ENCODE measurements at places on chromosomes 1 and 21.

DNA sequence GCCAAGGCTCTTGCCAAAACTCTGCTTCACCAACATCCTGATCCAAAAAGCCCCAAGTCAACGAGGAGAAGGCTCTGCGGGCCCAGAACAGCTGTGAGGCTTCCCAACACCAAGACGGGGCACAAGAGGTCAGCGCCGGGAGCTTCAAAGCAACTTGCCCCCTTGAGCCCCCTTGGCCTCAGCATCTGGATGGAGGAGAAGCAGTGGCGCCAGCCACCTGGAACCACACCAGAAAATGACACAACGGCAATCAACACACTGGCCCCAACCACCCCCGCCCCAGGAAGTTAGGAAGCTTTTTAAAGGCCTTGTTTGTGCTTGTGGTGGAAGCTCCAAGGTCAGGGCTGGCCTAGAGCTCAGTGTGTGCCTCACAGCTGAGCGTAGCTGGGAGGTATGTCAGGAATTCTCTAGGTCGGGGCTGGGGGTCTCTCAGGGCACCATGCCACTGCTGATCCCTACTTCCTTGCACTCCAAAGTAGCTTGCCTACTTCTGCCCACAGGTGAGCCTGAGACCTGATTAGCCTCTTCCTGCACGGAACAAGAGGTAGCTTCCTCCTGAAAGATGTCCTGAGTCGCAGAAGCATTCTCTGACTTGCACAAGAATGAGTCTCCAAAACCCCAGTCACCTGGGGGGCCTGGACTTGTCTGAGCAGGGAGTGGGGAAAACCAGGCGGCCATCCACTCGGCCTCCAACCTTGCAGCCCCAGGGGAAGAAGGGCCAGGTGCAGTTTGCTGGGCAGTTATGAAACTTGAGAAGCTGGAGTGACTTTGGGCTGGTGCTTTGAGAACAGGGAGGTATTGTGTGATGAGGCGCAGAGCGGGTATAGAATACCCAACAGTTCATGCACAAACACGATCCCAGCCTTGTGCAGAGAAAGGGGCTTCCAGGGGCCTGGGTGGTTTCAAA lies 9.7 kb upstream of the SRP9 start:
- no peak for DNase-seq

DNA sequence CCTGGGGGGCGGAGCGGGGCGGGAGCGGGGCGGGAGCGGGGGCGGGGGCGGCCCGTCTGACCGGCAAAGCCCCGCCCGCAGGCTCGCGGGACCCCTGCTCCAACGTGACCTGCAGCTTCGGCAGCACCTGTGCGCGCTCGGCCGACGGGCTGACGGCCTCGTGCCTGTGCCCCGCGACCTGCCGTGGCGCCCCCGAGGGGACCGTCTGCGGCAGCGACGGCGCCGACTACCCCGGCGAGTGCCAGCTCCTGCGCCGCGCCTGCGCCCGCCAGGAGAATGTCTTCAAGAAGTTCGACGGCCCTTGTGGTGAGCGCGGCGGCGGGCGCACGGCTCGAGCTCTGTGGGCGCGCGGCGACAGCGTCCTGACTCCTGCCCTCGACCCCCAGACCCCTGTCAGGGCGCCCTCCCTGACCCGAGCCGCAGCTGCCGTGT lies 21.2 kb downstream of the AGRN start:
- no peak for DNase-seq

DNA sequence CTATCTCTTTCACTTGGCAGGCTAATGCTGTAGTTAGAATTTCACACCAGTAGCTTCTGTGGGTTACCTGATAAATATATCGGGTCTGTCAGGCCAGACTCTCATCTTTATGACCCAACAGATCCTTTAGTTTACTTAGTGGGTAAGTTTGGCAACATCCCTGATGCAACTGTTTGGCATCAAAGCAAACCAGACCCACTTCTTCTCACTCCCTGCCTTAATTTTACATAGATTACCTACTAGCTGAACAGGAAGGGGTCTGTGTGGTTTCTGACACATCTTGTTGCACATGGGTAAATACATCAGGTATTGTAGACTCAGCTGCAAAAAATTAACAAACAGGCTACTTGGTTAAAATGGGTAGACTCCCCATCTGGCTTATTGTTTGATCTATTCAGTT lies 3.2 kb upstream of the GUK1 start:
- DNase-seq, result no peak

DNA sequence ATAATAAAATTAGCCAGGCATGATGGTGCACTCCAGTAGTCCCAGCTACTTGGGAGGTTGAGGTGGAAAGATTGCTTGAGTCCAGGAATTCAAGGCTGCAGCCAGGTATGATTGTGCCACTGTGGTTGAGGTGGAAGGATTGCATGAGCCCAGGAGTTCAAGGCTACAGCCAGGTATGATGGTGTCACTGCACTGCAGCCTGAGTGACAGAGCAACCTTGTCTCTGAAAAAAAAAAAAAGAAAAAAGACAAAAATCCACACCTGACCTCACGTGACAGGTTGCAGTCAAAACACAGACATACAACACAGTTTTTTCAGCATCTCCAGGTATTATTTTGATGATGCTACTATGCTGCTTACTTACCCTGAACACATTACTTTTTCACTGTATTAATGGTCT lies 4.3 kb upstream of the AK2 start:
- DNase-seq, result no peak

- DNase-seq, result peak; percentile 43
Observed at GRCh38 chr1:31855038-31855845, 39.4 kb upstream of the SPOCD1 start.

GRCh38 chr21:45985471-45986315 lies 4.1 kb downstream of the COL6A1 start:
- no peak for DNase-seq

DNA sequence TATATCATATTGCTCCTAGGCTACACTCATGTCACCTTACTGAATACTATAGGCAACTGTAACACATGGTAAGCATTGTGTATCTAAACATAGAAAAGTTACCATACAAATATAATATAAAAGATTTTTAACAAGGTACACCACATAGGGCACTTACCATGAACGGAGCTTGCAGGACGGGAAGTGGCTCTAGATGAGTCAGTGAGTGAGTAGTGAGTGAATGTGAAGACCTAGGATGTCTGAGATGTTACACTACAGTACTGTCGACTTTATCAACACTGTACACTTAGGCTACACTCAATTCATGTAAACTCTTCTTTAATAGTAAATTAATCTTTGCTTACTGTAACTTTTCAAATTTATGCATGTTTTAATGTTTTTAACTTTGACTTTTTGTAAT lies 81.0 kb upstream of the PLD5 start:
- no peak for DNase-seq

DNA sequence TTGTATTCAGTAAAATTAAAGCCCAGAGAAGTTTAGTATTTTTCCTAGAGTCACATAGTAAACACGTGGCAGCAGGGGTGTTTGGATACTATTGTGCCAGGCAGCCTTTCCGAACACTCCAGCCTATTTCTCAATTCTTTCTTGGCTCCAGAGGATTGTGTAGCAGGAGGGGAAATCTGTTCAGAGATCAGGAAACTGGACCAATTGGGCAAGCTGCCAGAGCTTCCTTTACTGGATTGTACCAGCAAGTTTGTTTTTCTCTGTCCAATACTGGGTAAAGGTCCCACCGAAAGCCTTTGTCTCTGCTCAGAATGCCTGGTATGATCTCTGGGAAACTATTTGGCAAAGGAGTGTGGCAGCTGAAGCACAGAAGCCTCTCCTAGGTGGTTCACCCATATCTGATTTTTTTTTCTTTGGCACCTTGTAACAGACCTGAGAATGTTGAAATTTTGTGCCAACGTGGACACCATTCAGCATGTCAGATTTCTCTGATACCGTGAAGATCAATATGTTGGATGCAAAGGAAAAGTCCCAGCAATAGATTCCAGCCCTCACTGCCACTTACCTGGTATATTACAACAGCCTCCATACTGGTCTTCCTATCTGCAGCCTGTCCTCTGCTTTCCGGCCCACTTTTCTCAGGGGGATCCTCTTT lies 126.2 kb downstream of the FGGY start:
- DNase-seq, result peak; percentile 60

DNA sequence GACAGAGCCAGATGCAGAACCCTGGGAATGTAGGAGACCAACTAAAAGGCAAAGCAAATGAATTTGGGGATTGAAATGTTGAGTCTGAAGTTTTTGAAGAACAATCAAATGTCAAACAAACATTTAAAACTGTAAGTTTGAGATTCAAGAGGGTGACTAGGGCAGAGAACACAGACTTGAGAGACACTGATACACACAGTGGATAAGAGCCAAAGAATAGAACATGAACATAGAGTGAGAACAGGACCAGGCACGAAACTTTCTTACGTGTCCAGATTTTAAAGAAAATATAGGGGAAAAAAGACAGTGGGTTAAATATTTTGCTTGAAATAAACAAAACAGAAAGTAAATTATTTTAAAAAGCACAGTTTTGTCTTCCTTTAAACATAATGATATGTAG lies 115.7 kb downstream of the DPYD start:
- no peak for DNase-seq

DNA sequence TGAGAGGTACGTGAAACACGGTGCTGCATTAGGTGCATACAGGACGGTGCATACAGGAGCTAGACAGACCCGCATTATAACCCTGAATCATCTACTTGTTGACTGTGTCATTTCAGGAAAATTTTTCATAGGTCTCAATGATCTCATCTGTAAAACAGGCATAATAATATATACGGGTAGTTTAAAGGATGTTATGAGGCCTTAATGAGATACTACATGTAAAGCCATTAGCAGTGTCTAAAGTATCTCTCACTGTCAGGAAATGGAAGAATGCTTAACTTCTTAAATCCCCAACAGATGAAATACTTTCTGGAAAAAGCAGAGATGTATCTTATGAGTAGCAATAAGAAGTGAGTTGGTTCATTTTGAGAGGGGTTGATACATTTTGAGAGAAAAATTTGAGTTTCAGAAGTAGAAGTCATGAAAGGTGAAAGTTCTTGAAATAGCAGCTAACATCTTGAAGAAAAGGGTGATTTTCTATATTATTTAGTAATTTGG lies 669.6 kb downstream of the PTPRC start:
- no peak for DNase-seq

DNA sequence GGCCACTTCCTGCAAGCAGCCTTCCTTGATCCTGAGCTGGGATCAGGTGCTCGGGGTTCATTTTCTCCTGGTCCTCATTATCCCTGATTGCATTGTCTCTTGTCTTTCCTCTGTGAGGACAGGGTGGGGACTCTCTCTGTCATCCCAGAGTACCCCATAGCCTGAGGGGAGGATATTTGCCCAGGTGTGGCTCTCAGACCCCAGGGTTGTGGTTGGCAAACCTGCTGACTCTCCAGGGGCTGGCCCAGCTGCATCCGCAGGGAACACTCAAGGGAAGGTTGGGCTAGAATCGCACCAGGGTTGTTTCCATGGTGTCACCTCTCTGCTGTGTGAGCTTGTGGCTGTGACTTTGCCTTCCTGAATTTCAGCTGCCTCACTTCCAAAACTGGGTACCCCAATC lies 276.8 kb upstream of the C1orf174 start:
- no peak for DNase-seq

GRCh38 chr1:26072305-26072704 lies 4.9 kb upstream of the TRIM63 start:
- no peak for DNase-seq

- DNase-seq, result peak; percentile 73
Observed at GRCh38 chr1:201536558-201536957, 2.4 kb upstream of the NAV1 start.

- no peak for DNase-seq
Observed at GRCh38 chr21:17859661-17860060, 40.5 kb upstream of the C21orf91 start.

GRCh38 chr1:194342484-194343262 lies 1156.3 kb upstream of the B3GALT2 start:
- DNase-seq, result no peak

DNA sequence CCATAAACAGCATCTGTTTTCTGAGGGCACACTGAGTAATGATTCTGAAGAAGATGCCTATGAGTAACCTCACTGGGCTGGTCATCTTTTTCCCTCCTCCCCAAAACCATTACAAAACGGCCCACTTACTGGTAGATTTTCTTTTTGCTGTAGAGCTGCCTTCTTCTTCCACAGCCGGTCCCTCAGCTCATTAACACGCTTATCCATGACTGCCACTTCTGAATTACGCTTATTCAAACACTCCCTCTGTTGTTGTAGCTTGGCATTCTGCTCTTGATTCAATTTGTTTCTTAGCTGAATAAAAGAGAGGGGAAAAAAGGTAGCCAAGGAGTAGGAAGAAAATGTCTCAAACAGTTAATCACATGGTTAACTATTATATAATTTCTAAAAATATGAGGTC lies 43.1 kb downstream of the TP53BP2 start:
- DNase-seq, result no peak

DNA sequence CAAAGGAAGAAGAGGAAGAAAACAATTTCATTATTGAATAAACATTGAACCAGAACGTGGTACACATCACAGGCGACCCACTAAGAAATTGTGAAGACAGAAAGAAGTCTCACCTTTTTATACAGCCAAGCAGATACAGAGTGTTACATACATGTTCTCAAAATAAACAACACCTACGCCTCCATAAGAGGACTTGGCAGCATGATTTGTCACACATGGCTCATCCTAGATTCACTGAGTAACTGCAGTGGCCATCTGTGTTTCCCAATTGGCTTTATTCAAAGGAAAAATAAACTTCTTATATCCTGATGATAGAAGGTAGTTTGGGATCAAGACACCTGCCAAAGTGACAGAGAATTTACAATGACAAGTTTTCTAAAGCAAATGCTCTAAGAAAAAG lies 7.6 kb upstream of the KRTAP19-8 start:
- no peak for DNase-seq

DNA sequence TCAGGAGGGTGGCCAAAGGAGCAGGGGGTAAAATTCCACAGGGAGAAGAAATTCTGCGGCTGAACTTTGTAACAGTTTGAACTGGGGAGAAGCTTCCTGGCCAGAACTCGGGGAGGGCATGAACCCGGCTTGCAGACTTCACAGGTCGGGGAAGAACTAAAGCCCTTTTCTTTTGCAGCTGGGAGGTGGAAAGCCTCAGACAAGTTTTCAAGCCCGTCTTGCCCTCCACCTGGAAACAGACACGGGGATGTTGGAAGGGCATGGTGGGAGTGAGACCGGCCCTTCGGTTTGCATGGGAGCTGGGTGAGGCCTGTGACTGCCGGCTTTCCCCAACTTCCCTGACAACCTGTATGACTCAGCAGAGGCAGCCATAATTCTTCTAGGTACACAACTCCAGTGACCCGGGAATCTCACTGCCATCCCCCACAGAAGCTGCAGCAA lies 11.3 kb downstream of the THEM4 start:
- no peak for DNase-seq

GRCh38 chr1:44679468-44679867 lies 5.0 kb downstream of the ARMH1 start:
- no peak for DNase-seq

- DNase-seq, result peak; percentile 74
Observed at GRCh38 chr1:36411674-36412648, 14.3 kb upstream of the LSM10 start.

GRCh38 chr1:196063294-196063693 lies 544.9 kb downstream of the KCNT2 start:
- DNase-seq, result no peak

DNA sequence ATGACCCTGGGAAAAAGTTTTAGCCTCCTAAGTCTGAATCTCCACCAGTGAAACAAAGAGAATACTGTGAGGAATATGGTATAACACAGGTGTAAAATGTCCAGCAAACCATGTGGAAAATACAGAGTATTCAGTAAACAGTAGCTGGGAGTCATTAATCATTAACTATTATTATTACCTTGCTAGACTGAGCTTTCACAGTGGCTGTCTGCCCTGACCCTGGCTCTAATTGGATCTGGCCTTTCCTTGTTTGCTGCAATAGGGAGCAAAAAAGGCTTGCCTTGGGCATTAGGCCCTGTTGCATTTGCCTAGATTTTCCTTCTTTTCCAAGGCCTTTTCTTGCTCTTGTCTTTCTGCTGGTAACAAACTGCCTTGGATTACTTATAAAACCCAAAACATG lies 179.1 kb upstream of the BEND5 start:
- DNase-seq, result no peak
